ENCODE measurements at places on chromosomes 7 and 10.

- no peak for DNase-seq
Observed at GRCh38 chr10:132651511-132652029, 114.0 kb downstream of the INPP5A start.

- no peak for DNase-seq
Observed at GRCh38 chr7:90777041-90777440, 180.9 kb downstream of the CDK14 start.

- no peak for DNase-seq
Observed at GRCh38 chr7:44223362-44224079, 22.7 kb downstream of the YKT6 start.

- no peak for DNase-seq
Observed at GRCh38 chr10:78718032-78718572, 350.7 kb upstream of the ZMIZ1 start.

GRCh38 chr7:101630591-101630990, 1.5 kb upstream of the MYL10 start:
- DNase-seq = no peak

DNA sequence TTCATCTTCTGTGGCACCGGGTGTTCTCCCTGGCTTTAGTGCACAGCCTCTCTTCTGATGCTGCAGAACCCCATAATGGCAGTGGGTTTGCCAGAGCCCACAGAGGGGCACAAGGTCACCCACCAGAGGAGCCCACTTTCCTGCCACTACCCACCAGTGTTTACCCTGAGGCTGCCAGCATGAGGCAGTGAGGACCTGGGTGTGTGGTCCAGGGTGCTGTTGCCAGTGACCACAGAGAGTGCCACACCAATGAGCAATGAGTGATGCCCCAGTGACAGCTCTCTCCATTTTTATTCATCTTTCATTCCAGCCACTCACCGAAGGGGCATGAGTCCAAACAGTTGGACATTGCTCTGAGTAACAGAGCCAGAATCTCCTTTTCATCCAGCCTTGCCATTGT, 34.8 kb downstream of the MTURN start:
- no peak for DNase-seq

DNA sequence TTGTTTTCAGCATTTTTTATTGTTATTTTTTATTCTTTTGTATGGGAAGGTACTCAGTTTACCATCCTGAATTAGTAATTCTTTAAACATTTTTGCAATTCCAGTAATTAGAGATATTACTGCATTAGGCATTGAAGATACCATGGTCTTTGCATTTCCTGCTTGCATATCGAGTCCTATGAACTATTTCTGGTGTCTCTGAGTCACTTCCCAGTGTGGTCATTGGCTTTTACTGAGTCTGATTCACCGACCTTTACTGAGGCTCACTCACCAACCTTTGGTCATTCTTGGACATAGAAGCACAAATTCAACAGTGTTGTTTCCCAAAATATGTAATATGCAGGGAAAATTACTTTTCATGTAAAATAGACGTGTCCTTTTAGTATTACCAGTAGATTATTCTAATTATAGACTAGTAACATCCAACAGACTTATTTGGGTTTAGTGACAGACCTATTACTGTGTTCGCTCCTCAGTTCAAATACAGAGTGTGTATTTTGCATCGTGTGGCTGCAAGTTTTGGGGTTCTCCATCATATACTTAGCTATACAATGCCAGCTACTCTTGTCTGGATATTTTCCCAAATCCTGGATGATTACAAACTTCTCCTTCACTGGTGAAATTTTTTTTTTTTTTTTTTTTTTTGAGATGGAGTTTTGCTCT, 180.7 kb upstream of the PRSS1 start:
- DNase-seq = no peak

DNA sequence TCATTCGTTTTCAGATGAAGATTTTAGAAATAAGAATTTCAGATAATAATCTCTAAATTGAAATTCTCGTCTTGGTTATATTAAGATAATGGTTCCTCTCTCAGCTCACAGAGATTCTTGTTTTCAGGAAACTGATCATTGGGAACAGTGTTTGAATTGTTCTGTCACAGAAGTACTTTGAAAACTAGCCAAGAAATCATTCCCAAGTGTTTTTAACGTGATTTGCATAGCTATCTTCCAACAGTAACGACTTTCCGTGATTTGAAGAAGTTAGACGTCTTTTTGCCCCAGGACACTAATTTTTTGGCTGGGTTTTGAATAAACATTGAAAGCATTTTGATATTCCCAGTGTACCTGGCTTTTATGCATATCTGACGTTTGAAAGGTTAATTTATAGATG, 116.0 kb downstream of the CDCA7L start:
- DNase-seq = no peak
